Tibial artery (tissue), 4 donors: ENCODE measurements at places on chromosomes 5 and 9.

GRCh38 chr9:4309806-4310205 is 9.9 kb upstream of the GLIS3 start:
- no peak for DNase-seq

DNA sequence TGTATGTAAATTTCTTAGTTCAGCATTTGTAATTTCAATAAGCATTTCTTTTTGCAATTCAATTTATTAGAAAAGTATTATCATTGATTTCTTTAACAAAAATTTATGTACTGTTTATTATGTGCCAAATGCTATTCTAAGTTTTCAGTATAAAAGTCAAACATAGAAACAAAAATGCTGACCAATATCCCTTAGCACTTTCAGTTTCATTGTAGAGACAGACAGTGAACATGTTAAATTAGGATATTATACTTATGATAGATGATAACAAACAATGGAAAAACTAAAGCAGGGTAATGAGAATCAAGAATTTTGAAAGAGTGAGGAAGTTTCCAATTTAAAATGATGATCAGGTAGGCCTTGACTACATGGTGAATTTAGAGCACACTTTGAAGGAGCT is 1106.0 kb downstream of the TAF11L14 start:
- no peak for DNase-seq

DNA sequence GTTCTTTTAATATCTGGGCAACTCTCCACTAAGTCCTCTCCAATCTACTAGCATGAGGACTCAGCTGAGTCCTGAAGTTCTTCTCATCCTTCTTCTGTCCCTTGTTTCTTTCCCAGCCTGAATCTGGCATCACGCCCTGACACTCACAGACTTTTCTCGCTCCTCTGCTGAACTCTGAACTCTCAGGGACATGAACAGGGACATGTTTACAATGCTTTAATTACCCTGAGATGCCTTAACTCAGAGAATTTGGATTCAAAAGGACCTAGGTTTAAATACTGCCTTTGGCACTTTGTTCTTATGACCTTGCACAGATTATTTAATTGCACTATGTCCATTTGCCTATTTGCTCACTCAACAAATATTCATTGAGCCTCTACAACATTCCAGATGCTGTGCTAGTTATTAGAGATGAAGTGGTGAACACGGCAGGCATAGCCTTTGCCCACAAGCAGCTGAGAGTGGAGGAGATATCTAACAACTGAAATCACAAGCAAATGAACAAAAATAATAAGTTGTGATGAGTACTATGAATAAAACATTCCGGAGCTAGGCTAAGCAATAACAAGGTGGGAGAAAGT is 106.0 kb downstream of the ADRB2 start:
- DNase-seq, result no peak

GRCh38 chr5:150491876-150492275 is 16.1 kb upstream of the NDST1 start:
- DNase-seq, result no peak

DNA sequence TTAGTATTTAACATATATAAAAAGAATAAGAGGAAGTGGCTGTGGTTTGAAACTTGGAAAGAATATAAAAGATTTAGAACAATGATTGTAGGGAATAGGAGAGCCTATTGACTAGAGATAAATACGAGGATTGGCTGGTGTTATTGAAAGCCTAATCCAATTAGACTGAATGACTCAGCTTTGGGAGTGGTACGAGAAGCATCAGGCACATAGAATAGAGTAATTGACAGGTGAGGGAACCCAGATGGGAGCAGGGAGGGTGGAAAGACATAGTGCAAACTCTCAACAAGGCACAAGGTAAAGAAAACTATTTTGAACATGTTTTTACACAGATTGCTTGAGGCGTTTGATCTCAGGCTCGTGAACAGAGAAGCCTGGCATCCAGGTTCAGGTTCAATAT is 338.9 kb upstream of the KLF9 start:
- DNase-seq, result no peak

DNA sequence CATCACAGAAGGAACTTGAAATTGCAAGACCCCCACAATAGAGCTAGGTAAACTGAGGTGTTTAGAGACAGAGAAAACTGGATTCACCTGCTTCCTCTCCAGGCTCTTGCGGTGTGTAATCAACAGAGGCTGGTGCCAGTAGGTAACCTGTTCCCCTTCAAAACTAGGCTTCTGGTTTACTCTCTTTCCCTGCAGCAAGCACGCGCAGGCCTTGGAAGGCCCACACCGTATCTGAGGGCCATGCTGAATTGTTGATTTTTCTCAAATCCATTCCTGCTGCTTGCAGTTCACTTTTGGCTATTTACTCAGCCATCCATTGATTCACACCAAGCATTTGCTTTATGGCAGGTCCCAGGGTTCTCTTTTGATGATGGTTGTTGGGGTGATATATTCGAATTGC is 667 bp upstream of the FRRS1L start:
- no peak for DNase-seq

- DNase-seq, result no peak
Observed at GRCh38 chr9:75414371-75415160, 326.3 kb downstream of the OSTF1 start.
